ENCODE measurements at places on chromosomes 5 and 9.

GRCh38 chr9:93676310-93677047, 100.1 kb downstream of the PHF2 start:
- DNase-seq, result no peak

- DNase-seq, result no peak
These were observed 16.4 kb downstream of the TENT4A start for GRCh38 chr5:6729386-6730310.

- no peak for DNase-seq
These were observed 41.6 kb downstream of the ERGIC1 start for GRCh38 chr5:172875505-172876279.

- DNase-seq, result no peak
These were observed 62.4 kb downstream of the GRIA1 start for GRCh38 chr5:153552886-153553285.

- DNase-seq, result no peak
These were observed 11.4 kb downstream of the CAMK2A start for GRCh38 chr5:150278046-150278730.

GRCh38 chr5:80706835-80707447, 52.2 kb upstream of the DHFR start:
- no peak for DNase-seq

DNA sequence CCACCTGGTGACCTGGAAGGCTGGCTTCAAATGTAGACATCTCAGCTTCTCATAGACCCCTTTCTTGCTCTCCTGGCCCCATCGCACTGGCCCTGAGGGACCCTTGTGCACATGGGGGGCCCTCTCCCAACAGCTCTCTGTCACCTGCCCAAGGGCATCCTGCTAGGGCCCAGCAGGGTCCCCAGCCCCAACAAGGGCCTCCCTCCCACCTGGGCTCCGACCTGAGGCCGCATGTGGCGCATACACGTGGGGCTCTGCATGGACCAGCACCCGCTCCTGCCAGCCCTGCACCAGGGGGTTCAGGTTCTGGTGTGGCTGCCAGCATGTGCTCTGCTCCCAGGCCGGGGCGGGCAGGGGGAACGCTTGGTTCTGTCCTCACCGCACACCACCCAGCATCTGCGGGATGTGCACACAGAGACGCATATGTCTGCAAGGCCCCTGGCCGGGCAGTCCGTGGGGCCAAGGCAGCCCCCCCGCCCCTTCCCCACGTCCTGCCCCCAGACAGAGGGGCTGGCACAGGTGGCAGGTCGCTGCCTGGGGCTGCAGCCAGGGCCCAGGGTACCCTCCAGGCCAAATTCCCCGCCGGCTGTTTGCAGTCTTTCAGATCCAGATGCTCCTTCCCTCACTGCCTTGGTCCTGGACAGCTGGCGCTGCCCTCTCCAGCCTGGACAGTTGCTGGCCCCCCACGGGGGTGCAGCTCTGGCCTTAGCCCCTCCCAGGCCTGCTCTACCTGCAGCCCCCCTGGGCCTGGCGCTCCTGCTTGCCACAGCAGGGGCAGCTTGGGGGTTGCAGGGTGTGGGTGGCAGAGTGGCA, 17.9 kb upstream of the NRARP start:
- no peak for DNase-seq

DNA sequence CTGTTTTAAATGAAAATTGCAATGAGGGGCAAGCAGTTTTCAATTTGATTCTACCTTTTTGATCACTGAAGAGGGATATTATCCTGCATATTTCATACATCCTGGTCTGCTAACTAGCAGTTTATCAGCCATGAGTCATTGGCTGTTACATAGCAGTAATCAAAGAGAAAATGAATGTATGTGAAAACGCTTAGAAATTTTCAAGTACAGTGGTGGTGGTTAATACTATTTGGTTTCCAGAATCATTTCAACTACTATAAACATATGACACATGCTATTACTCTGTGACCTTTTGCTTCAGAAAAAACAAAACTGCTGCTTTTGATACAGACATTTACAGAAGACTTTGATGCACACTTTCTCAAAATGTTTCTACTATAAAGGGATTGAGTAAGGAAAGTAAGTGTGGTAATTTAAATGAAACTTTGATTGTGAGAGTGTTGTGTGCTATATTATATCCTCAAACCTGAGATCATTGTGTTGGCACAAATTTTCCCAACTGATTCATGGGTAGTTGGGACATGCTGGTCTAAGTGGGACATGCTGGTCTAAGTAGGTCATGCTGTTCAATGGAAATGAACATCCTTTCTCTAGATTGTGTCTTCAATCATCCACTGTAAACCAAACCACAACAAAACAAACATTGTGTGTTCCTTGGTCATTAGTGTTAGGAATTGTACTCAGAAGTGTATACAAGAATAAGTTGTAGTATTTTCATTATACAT, 5.1 kb downstream of the RNF14 start:
- no peak for DNase-seq

DNA sequence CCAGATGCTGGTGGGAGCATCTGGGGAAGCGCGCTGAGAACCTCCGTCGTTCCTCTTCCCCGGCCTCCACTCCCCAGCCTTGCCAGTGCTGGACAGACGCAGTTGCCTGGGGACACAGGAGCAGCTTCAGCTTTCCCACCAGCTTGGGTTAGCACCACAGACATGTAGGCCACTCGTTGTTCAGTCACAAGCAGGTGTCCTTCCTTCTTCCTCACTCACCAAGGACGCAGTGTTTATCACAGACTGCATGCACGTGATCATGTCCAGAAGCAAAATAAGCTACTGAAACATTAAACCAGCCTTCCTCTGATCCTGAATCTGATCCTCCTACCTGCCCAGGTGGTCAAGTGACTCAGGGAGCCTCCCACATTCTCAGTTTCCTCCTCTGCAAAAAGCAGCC, 232.9 kb downstream of the SYK start:
- no peak for DNase-seq

- DNase-seq, result no peak
These were observed 141.5 kb upstream of the NR4A3 start for GRCh38 chr9:99680191-99680590.

DNA sequence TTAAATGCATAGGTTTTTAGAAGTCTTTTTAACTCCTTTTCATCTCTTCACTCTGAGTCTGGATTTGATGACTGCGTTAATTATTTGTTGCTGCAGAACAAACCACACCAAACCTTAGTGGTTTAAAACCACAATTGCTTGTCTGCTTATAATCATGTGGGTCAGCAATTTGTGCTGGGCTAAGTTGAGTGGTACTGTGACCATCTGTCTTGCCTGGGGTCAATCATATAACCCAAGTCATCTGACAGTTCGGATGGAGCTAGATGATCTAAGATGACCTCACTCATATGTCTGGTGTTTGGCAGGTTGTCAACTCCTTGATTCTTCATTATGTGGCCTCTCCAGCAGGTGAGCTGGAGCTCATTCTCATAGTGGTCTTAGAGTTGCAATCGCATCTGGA, 219.1 kb upstream of the ELAVL2 start:
- no peak for DNase-seq

Data from HS-27A (cell line).